ENCODE measurements at places on chromosomes 2 and 18.

- DNase-seq = no peak
These were observed 203.0 kb upstream of the KCNJ3 start for GRCh38 chr2:154495455-154495868.

GRCh38 chr2:231413921-231414476 lies 18.5 kb downstream of the B3GNT7 start:
- DNase-seq = no peak

- DNase-seq = no peak
These were observed 205.2 kb downstream of the EIPR1 start for GRCh38 chr2:3172265-3172935.

DNA sequence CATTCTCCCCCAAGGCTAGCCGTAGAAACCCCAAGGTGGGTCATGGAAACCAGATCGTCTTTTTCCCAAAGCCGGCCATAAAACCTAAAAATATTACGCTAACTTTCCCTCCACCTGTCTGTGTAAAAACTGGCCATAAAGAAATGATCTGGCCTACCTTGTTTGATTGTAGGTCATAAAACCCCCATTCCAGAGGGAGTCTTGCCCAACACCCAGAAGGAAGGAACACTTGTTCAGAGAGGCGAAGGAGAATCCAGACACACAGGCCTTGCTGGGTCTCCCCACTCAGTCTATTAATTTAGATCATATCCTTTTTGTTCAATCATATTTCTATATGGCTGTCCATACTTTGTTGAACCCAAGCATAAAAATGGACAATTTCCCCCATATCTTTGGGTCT lies 344.7 kb downstream of the HRH4 start:
- no peak for DNase-seq

- DNase-seq = no peak
These were observed 26.8 kb upstream of the SLC9A2 start for GRCh38 chr2:102592601-102593000.

DNA sequence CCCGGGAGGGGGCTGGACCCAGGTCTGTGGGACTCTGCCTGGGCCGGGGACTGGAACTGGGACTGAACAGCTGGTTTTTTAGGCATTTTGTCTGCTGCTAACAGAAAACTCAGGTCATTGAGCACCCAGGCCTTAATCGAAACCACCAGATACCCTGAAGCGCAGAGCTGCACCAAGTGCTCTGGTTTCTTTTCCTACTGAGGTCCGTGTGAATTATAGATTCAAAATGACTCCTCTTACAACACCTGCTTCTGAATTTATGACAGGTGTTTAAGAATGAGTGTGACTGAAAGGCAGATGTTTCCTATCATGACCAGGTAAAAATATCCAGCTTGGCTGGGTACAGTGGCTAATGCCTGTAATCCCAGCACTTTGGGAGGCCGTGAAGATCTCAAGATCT lies 47.8 kb downstream of the TRAPPC12 start:
- DNase-seq = no peak

GRCh38 chr2:37561615-37562569 lies 109.5 kb downstream of the CDC42EP3 start:
- DNase-seq = peak; percentile 58

DNA sequence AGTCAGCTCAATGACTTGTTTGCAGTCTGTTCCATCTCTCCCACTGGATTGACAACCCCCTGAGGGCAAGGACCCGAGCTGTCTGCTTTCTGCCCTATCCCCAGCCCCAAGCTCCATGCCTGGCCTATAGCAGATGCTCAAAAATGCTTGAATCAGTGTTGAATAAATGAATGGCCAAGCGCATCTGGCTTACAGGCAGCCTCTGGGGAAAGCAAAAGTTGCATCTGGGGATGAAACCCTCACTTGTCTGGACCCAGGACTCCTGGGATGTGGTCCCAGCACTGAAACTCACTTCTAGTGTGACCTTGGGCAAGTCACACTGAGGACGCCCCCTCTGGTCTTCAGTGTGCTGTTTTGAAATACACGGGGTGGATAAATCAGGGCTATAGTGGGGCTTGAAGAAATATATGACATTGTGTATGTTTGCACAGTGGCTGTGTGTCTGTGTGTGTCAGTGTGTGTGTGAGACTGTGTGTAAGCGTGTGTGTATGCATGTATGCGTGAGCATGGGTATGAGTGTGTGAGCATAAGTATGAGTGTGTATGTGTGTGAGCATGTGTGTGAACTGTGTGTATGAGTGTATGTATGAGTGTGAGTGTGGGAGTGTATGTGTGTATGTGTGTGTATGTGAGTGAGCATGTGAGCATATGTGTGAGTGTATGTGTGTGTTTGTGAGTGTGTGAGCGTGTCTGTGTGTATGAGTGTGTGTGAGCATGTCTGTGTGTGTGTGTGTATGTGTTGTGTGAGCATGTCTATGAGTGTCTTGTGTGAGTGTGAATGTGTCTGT lies 27.8 kb upstream of the TNS1 start:
- peak; percentile 36 for DNase-seq

DNA sequence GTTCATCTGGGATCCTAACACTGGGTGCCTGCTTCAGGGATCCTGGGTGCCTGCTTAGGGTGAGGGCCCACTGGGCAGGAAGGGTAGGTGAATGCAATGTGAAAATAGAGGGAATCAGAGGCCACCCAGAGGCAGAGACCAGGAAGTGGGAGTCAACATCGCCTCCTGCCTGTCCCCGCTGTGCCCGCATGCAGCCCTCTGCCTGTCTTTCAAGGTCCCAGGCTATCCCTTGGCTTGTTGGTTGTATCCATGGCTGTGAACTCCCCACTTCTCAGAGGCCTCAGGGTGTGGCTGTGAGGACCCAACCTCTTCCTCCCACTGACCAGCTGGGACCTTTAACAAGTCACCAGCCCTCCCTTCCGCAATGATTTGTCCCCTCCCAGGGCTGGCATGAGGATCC lies 26.5 kb downstream of the PSD4 start:
- DNase-seq = no peak

GRCh38 chr2:79084495-79085135 lies 3.2 kb downstream of the REG1B start:
- no peak for DNase-seq

DNA sequence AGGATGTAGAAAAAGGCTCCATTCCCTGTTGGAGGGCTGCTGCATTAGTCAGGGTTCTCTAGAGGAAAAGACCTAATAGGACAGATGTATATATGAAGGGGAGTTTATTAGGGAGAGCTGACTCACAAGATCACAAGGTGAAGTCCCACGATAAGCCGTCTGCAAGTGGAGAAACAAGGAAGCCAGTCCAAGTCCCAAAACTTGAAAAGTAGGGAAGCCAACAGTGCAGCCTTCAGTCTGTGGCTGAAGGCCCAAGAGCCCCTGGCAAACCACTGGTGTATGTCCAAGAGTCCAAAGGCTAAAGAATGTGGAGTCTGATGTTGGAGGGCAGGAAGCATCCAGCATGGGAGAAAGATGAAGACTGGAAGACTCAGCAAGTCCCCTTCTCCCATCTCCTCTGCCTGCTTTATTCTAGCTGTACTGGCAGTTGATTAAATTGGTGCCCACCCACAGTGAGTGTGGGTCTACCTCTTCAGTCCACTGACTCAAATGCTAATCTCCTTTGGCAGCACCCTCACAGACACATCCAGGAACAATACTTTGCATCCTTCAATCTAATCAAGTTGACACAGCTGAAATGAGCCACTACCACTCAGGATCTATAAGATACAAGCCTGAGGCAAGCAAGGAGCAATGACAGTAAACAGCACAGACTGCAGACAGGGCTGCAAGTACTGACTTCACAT lies 30.0 kb upstream of the ATG16L1 start:
- DNase-seq = no peak

- no peak for DNase-seq
These were observed 450.2 kb downstream of the PLCL1 start for GRCh38 chr2:198254536-198255090.

GRCh38 chr2:238299803-238300202 lies 11.4 kb upstream of the PER2 start:
- DNase-seq = no peak

GRCh38 chr2:101821059-101821805 lies 123.7 kb downstream of the MAP4K4 start:
- no peak for DNase-seq

DNA sequence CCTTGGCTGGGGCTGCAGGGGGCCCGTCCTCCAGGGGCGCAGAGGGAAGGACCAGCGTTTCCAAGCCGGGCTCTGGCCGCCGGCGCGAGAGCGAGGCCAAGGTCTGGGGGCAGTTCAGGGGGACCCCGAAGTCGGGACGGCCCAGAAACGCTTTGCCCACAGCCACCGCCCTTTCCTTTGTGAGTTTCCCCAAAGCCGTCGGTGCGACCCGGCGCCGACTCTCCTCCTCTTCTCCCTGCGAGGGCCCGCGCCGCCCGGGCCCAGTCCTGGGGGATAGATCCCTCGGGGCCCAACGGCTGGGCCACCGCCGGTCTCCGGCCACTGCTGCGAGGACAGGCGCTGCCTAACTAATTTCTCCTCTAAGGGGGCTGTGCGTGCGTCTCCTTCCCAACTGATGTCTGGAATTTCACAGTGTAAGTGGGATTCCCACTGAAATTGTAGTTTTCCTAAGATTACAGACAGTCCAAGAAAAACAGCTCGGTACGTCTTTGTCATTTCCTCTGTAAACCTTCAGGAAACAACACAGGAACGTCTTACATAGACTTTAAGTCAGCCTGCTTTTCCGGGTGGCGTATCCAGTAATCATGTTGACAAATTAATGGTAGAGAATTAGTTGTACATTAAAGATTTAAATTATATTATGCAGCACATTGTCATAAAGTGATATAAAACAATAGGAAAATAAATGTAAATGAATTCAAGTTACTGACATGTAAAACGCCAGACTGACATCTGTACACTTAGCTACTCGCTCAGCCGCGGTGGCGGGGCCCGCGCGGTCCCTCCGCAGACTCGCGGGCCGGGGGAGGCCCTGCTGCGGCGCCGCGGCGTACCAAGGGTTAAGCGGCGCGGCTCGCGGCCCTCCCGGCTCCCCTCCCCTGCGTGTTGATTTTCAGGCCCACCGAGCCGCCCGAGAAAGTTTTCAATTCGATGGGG lies 139.4 kb upstream of the SIX3 start:
- peak; percentile 23 for DNase-seq

DNA sequence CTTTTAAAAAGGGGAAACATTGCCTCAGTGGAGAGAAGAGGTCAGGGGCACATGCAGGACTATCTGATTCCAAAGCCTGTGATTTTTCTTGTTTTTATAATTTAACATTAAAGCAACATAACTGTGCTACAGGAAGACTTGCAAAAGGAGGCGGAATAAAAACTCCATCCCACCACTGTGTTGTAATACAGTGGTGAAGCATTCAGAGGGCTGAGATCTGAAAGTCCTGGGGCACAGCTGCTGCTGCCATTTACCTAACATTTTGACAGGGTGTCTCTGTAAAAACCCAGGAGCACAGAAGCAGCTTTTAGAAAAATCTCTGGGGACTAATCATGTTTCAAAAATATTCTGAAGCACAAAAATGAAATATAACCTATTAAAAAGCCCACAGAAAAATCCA lies 97.6 kb downstream of the GRB14 start:
- no peak for DNase-seq

GRCh38 chr2:18940184-18940583 lies 350.8 kb upstream of the NT5C1B start:
- no peak for DNase-seq

DNA sequence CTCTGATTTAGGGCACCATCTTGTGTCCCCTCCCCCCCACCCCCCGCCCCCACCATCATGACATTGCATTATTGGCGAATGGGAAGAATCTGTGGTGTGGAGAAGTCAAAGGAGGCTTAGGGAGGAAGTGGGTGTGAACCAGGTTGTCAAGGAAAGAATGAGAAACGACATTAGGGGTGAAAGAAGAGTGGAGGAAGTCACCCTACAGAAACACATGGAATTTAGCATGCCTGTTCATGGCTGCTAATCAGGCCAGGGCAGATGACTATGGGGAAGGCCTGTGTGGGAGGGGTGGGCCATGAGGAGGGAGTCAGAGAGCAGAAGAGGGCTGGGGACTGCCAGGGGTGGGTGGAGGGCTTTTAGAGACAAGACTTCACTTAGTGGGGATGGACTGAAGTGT lies 81.6 kb downstream of the AOX1 start:
- no peak for DNase-seq

- no peak for DNase-seq
These were observed 53.9 kb downstream of the PRKRA start for GRCh38 chr2:178397002-178397605.

DNA sequence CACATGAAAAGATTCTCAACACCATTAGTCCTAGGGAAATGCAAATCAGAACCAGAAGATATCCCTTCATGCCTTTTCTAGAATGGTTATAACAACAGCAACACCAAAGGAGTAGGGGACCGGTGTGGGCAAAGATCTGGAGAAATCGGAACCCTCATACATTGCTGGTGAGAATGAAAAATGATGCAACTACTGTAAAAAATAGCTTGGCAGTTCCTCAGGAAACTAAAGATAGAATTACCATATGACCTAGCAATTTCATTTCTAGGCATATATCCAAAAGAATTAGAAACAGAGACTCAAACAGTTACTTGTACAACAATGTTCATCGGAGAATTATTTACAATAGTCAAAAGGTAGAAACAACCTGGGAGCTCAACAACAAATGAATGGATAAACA lies 29.2 kb upstream of the CDH7 start:
- no peak for DNase-seq

DNA sequence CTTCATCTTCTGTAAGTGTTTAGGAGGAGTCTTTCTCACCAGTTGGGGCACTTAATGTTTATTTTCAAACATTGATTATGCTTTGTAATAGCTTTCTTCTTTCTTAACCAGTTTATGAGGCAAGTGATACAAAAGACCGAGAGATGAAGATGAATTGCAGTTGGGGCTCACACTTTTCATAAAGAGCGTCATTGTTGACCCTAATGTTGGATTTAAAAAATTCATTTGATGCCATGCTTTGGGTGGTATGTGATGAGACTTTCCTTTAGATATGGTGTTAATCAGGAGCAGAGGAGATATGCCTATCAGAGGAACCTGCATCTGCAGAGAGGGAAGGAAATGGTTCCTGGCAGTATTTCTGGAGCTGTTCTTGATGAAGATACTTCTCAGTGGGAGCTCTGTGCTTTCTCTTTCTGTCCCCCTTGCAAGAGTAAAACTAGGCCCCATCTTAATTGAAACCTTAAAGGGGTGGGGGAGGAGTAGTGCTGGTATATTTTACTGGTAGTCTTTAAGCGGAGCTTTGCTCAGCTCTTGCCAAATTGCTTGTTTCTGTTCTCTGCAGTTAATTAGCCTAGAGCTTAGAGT lies 2.3 kb downstream of the EML4 start:
- no peak for DNase-seq
